ENCODE measurements at places on chromosomes 1 and 21.

GRCh38 chr1:94434365-94435045 is 16.3 kb downstream of the ABCD3 start:
- DNase-seq, result no peak

DNA sequence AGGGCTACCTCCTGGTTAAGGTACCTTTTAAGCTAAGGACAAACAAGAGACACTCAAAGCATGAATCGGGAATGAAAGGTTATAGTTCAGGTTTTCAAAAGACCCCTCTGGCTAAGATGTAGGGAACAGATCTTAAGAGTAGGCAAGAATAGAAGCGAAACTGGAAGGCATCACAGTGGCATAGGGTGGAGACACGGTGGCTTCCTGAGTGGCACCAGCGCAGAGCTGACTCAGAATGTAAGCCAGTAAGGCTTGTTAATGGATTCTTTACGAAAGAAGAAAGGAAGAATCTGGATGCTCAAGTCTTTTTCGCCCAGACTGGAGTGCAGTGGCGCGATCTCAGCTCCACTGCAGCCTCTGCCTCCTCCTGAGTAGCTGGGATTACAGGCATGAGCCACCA is 21.2 kb downstream of the PADI6 start:
- DNase-seq, result no peak

- no peak for DNase-seq
Measured at GRCh38 chr1:35111106-35111505, 31.9 kb downstream of the ZMYM1 start.

GRCh38 chr21:43034826-43035225 is 40.8 kb downstream of the CBS start:
- DNase-seq, result no peak
